Dorsolateral prefrontal cortex (tissue), 122 donors: ENCODE measurements at places on chromosomes 6 and 20.
A peak's percentile ranks its signal among the peaks of the same experiment; 100 is the strongest.

- no peak for DNase-seq
These were observed 183.1 kb downstream of the UBE3D start for GRCh38 chr6:82882363-82883023.

DNA sequence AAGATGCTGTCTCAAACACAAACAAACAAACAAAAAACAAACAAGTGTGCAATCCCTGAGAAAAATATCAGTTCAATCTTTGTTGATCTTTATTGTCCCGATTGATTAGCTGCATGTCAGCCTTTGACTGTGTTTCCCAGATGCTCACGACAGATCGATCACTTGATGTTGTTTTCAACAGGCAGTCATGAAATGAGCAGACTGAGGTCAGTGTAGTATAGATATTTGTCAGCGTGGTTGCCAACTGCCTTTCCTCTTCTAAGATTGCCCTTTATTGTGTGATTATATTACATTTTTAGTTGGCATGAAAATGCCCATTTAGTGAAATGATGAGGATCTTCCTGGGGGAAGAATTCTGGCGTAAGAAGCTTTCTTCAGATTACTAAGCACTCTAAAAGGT is 25.6 kb downstream of the UTRN start:
- DNase-seq, result no peak

GRCh38 chr6:84460491-84460890 is 233.0 kb upstream of the CEP162 start:
- no peak for DNase-seq

DNA sequence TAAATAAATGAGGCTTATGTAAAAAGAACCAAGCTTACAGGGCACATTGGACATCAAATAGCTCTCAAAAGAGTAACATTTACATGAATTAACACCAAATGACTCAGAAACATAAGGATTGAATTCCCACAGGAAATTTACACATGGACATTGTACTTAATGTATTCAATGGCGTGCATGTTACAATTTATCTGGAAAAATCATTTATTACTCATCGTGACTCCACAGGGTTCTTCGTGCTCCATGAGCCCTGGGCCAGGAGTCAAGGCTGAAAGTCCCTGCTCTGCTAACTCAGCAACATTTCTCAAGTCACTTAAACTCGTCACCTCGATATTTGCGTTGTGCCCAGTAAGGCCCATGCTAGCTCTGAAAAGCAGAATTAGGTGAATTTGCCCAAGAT is 158.5 kb downstream of the PHACTR1 start:
- DNase-seq, result no peak

- DNase-seq, result no peak
These were observed 73.2 kb downstream of the PSMG4 start for GRCh38 chr6:3331971-3332370.

GRCh38 chr6:9537381-9537780 is 877.5 kb downstream of the TFAP2A start:
- no peak for DNase-seq

GRCh38 chr6:106561686-106562405 is 67.5 kb downstream of the RTN4IP1 start:
- no peak for DNase-seq

GRCh38 chr6:15392182-15392581 is 146.3 kb downstream of the JARID2 start:
- no peak for DNase-seq

DNA sequence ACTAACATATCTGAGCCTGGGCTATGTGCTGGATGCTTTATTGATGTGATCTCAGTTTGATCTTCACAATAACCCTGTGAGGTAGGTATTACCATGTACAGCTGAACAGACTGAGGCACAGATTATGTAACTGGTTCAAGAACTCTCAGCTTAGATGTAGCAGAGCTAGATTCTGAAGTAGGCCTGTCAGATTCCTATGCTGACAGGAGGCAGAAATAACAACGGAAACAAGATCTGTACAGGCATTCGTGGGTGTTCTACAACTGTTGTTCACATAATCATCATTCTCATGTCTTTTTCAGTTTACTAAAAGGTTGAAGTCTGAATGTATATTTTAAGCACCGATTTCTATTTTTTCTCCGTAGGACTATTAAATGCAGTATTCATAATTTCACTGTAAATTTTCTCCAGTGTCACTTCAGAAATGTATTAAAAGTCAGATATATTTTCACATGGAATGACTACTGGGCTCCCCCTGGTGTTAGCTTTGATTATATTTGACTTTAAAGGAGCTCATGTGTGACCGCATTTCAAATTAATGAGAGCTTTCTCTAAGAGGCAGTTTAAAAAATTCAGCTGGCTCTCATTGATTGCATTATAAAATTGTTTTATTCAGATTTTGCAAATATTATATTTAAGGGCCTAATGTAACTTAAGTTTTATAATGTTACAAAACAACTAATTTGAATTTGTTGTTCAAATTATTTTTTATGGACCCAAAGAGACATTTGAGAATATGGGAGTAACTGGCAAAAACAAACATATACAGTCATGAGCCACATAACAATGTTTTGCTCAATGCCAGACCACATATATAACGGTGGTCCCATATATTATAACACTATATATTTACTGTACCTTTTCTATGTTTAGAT is 36.4 kb upstream of the SLC17A4 start:
- no peak for DNase-seq

DNA sequence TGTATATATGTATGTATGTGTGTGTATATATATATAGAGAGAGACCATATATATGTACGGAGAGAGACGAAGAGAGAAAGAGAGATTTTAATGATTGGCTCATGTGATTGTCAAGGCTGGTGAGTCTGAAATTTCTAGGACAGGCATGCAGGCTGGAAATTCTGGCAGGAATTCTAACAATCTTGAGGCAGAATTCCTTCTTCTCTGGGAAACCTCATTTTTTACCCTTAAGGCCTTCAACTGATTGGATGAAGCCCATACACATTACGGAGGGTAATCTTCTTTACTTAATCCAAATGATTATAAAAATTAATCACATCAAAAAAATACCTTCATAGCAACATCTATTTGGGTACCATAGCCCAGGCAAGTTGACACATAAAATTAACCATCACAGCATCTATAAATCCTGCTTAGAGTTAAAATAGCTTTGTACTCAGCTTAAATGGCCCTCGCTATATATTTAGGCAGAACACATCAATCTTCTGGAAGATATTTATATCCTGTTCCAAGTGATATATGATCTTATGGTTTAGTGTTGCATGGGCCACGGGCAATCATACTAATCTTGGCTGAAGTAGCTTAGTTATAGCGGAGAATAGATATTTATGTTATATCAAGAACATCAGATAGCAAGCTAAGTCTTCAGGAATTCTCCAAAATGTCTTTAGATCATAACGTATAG is 36.6 kb downstream of the ABRACL start:
- no peak for DNase-seq

DNA sequence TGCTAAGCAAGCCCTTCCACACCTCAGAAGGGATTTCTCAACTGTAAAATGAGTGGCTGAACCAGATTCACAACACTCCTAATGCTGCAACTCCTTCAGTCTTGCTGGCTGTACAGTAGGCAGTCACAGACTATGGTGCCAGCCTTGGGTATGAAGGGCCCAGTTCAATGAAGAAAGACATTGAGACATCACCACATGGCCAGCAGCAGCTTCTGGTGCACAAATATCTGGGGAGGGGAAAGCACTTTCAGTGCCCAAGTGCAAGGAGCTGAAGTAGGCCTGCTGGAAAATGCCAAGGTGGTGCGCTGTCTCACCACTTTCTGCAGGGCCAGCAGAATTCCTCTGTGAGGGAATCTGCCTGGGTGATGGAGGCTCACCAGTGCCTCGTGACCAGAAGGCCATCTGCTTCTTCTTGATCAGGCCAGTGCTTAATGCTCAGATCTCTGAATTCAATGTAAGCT is 1.8 kb downstream of the PLA2G7 start:
- no peak for DNase-seq

DNA sequence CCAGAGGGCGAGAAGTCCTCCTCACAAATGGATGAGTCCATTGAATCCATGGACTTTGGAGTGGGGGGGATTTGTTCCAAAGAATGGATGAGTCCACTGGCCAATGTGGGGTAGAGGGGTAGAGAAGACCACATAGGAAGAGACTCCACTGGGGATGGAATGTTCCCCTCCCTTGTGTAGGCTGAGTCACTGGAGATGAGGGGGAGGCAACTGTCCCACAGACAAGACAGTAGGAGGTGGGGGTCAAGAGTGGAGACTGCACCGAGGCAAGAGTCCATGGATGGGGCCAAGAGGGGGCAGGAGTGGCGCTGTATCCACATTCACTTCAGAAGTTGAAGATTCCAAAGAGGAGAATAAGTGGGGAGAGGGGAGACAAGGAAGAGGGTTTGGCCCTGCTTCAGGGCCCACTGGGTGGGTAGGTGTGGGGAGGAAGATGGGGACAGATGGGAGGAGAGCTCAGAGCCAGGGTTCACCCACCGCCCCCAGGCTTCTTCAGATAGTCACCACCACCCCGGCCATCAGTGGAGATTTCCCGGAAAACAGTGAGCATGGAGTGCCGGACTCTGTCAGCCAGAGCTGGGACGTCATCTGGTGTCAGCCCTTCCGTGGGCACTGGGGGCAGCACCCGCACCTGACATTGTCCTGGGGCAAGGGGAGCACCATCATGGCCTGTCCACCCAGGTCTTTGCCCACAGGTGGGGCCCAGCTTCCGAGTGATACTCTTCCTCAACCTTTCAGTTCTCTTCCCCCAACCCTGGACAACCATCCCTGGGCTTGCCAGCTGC is 4.6 kb downstream of the EGFL8 start:
- no peak for DNase-seq

DNA sequence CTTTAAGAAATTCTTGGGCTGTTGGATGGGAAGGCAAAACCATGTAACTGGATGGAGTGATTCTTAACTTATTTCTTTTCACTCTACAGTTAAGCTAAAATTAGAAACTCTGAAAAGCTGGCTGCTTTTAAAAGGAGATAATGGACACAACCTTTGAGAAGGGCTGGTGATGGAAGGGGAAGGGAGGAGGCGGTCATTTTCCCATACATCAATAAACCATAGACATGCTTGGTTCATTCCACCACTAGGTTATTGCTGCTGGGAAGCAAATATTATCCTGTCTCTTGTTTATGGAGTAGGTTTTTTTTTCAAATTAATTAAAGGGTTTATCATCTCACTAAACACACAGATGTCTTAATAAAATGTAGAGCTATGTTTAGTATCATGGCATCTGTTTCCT is 76.2 kb downstream of the PLCB1 start:
- DNase-seq, result no peak

DNA sequence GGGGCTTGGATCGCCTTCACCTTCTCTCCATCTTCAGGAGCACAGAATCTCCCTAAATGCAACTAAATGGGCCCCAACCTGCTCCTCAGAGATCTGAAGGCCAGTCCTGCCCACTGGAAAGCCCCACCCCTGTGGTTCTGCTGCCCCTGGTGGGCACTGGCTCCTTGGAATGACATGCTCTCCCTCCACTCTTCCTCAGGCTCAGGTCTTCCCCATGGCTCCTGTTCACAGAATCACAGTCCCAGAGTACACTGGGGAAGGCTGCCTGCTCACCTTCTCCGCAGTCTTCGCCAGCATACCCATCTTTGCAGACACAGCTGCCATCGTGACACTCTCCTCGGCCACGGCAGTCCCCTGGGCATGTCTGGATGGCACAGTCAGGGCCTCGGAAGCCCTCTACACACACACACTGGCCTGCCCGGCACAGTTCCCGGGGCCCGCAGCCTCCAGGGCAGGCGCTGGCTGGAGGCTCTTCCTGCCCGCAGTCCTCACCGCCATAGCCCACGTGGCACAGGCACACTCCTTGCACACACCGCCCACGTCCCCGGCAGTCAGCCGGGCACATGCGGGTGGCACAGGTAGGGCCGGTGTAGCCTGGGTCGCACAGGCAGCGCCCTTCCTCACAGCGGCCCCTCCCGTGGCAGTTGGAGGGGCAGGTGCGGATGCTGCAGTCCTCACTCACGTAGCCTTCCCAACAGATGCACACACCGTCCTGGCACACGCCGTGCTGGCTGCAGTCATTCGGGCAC is 13.6 kb downstream of the TNXB start:
- DNase-seq, result no peak

DNA sequence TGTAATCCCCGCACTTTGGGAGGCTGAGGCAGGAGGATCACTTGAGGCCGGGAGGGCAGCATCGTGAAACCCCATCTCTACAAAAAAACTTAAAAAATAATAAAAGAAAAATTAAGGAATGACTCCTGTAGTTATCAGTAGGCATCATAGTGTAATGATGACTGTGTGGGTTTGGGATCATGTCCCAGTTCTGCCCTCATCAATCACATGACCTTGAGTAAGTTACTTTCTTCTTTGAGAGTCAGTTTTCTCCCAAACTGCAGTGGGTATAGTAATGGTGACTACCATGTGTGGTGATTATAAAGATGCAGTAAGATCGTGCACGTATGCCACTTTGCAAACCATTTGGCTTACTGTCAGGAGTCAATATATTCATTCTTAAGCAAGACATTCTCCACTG is 89.2 kb downstream of the TXNDC5 start:
- no peak for DNase-seq

DNA sequence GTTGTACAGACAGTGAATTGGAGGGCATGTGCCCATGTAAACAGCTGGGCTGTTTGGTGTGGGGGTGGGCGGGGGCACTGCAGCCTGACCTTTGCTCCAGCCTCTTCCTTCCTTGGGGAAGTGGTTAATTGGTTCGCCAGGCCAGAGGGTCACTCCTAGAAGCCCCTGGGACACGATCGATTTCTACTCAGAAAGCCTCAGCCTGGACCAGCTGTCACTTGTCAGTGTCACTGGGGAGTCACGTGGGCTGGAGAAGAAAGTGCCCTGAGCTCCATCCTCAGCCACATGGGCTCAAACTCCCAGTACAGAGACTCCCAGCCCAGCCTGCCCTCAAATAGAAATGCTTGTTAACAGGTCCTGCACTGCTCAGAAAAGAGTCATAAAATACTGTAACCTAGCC is 423.8 kb upstream of the SULF2 start:
- DNase-seq, result no peak

DNA sequence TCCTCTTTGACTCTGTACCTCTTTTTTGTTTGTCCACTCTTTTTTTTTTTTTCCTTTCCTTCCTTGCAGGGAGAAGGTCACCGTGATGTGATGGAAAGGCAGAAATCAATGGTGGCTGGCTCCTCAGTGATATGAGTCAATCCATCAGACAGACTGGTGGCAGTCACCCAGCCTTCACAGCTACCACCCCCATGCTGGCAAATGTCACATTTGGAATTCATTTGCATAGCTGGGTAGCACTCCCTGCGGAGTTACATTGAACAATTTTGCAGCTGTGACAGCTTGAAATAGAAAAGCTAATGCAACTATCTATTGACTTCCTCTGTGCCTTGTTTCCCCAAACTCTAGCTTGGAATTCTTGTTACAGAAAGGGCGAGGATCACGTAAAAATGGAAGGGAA is 668.4 kb downstream of the C6orf118 start:
- peak; percentile 58 for DNase-seq

DNA sequence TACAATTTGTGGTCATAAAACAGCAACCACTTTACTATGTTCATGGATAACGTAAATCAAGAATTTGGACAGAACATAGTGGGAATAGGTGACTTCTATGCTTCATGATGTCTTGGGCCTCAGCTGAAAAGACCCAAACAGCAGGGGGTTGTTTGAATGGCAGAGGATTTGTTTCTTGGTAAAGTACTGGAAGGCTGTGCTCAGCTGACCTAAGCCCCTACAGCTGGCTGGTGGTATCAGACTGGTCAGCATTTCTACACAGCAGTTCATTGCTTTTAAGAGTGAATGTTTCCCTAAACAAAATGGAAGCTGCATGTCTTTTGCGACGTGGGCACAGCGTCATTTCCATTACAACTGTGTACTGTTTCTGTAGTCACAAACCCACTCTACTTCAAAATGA is 148.5 kb upstream of the DEFB112 start:
- DNase-seq, result no peak
